ENCODE measurements at places on chromosomes 7 and 10.

DNA sequence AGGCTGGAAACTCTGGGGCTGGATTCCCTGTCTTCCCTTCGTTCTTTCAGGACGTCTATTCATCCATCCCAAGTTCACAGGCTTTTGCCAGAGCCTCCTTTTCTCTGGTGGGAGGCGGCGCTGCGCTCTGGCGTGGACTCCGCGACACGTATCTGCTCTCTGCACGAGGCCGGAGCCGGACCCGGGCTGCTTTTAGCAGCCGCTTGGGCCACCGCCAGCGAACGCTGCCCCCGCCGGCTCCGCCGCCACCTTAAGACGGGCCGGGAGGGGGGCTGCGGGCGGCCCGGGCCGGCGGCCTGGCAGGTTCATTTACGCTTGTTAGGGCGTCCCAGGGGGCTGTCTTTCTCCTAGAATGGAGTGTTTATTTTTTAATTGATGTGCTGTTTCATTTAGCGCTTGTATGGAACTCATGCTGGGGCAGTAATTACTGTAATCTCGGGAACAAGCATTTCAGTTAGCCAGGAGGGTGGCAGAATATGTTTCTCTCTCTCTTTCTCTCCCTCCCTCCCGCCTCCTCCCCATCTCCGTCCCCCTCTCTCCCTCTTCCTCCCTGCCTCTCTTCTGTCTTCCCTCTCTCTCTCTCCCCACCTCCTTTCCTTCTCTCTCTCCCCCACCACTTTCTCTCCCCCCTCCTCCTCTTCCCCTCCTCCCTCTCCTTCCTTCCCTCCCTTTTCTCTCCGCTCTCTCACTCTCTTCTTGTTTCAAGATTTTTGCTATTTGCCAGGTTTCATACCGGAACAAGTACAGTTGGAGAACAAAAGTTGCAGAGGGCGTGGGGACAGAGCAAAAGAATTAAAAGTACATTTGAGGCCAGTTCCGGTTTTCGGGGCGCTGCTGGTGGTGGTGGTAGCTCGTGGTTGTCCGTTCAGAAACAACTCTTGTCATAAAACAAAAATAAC lies 1.3 kb upstream of the FZD8 start:
- peak; percentile 72 for DNase-seq

DNA sequence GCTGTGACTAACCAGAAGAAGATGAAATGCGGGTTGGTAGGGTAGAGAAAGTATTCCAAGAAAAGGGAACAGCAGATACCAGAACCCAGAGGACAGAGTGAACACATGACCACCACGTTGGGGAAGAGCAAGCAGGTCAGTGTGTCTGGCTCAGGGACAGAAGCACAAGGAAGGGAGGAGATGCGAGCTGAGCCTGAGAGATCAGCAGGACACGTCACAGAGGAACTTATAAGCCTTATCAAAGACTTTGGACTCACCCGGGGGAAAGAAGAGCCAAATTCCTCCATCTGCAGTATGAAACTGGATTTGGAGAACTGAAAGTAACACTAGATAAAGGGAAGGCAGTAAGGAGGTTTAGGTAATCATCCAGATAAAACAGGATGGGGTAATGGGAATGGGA lies 232.1 kb upstream of the NPVF start:
- DNase-seq, result no peak

GRCh38 chr7:145082366-145083161 lies 246.7 kb upstream of the TPK1 start:
- DNase-seq, result no peak

DNA sequence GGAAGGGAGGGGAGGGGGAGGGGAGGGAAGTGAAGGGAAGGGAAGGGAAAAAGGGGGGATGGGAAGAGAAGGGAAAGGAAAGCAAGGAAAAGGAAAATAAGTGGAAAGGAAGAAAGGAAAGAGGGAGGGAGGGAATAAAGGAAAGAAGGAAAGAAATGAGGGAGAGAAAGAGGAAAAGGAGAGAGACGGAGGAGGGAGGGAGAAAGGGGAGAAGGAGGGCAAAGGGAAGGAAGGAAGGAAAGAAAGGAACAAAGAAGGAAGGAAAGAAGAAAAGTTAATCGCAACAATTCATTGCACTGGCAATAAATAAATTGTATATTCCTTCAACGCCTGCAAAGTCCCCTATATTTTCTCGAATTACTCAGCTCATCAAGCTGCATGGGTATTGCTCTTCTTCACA lies 2.6 kb upstream of the VWC2 start:
- DNase-seq, result no peak

DNA sequence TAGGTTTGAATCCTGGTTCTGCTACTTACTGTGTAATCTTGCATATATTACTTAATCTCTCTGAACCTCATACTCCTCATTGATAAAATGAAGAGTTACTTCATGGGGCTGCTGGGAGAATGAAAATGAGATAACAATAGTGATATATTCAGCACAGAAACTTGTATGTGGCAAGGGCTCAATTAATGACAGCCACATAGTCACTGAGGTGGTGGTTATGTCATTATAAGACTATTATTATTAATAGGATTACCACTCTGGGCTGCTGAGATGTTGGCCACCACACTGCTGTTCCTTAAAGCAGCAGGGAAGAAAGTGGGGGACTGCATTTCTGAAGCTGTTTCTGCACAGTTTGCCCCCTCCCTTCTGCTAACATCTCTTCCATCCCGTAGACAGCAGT lies 100.4 kb upstream of the PDLIM1 start:
- no peak for DNase-seq

DNA sequence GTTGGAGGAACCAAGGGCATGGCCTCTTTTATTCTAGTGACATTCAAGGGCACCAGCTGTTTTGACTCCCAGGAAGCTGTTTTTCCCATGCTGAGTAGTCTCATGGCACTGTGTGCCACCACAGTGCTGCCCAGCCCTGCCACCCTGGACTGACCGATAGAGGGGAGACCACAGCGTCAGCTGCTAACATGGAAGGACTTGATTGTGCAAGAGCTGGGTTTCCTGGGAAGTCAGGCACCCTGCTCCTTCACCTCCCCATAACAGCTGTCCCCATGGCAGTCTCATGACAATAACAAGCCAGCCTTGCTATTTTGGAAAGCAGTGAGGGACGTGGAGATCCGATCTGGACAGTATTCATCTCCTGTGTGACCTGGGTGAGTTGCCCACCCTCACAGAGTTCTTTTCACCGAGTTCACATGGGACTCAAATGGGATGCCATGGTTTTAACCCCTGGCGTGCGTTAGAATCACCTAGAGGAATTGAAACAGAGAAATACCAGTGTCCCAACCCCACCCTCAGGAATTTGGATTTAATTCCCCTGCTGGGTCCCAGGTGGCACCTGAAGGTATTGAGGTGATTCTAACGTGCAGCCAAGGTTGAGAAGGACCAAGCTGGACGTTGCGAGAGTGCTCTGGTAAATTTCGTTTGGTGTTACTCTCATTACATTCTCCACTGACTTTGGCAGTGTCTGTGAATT lies 174.8 kb downstream of the CELF2 start:
- DNase-seq, result no peak

DNA sequence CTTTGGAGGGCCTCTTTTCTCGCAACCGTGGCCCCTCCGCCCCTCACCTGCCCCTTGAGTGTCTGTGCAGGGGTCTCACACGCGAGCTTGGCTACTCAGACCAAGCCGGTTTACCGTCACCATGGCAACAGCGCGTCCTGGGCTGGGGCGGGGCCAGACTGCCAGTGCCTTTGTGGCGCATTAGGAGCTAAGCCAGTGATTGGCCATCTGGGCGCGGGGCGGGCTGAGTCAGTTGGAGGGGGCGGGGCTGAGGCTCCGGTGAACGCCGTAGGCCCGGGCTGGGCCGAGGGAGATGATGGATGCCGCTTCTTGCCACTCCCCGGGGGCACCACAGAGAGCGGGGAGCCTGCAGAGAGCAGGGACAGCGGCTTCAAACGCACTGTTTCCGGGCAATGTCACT lies 48.7 kb upstream of the FXYD4 start:
- DNase-seq, result peak; percentile 77

GRCh38 chr10:71207578-71207977 lies 4.8 kb upstream of the UNC5B start:
- DNase-seq, result no peak

DNA sequence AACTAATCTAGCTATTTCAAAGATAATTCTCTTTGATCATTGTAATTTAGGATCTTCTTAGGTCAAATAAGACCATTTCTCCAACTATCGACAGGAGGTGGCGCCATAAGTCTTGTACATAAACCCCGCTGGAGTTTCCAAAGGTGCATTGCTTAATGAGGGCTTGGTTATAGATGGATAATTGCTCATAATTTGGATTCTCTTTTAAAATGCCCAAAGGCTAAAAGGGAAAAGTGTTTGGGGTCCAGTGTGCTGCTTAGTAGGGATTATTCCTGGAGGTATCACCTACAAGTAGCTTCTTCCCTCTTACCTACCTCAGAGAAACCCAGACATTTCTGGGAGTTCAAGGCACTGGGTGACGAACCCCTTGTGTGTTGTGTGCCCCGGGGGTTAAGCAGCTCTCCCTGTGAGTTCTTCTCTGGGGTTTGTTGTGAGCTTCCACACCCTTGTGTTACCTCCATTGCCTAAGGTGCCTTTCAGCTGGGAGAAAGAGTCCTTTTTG lies 75.2 kb downstream of the PAXIP1 start:
- DNase-seq, result peak; percentile 58

- DNase-seq, result peak; percentile 9
Measured at GRCh38 chr7:26681819-26682418, 182.5 kb downstream of the SKAP2 start.

DNA sequence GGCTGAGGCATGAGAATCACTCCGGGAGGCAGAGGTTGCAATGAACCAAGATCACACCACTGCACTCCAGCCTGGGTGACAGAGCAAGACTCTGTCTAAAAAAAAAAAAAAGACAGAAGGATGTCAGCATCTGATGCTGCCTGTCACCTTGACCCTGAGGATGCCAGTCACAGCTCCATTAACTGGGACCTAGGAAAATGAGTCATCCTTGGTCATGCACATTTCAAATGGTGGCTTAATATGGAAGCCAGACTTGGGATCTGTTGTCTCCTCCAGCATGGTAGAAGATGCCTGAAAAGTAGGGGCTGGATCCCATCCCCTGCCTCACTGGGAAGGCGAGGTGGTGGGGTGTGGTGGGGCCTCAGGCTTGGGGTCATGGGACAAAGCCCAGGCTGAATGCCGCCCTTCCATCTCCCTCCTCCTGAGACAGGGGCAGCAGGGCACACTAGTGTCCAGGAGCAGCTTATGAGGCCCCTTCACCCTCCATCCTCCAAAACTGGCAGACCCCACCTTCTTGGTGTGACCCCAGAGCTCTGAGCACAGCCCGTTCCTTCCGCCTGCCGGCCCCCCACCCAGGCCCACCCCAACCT lies 1.3 kb downstream of the NOS3 start:
- no peak for DNase-seq

DNA sequence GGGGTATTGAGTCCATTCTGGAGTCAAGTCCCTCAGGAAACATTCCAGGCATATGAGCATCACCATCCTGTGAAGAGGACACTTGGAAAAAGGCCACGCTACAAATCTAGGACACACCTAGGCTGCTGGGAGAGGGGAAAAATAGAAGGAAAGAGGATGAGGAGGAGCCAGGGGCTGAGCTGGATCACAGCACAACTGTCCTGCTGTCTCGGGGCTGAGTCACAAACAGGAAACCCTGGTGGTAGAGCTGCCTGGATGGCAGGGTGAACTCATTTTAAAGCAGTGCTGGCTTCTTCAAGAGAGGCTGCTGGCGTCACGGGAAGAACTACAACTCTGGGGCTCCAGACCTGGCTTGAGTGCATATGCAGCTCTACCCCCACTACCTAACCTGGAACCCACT lies 151.5 kb downstream of the RNF216 start:
- peak; percentile 61 for DNase-seq

DNA sequence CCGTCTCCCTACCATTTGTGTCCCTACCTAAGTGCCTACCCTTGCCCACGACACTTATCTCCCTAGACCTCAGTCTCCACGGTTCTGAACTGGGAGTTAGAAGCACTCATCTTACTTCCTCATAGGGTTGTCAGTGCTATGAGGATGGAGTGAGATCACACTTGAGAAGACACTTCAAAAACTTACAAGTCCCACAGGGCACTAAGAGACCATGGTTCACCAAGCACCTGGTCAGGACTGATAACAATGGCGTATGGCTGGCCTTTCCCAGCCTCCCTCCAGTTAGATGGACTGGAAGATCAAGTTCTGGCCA lies 43.2 kb downstream of the KCNMA1 start:
- no peak for DNase-seq

- DNase-seq, result no peak
Measured at GRCh38 chr10:63058236-63058635, 74.9 kb upstream of the NRBF2 start.

- no peak for DNase-seq
Measured at GRCh38 chr10:58275261-58275660, 6.3 kb downstream of the CISD1 start.

DNA sequence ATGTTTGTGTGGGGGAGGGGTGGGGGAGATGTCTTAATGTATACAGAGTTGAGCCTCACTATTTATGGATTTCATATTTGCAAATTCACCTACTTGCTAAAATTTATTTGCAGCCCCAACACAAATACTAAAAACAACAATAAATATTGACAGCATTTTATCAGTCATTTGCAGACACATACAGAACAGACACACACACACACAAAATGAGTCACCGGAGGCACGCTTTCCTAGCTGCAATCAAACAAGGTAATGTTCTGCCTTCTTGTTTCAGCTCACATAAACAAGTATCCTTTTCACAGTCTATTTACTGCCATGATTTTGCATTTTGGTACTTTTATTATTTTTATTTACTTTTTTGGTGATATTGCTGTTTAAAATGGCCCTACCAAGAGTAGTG lies 88.5 kb downstream of the IPMK start:
- DNase-seq, result no peak

DNA sequence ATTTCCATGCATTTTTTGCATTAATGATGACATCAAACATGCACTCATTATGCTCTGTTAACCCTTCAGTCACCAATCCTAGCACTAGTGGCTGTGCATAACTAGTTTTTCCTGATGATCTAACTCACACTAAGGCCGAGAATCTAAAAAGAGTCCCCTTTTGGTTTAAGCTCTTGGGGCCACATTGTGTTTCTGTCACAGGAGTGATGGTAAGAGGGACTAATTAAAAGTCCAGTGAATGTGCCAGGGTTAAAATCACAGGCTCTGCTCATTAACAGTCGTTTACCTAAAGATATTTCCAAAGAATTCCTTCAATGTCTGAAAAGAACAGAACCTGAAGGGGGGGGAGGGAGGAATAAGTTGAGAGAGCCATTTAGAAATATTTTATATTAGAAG lies 359.0 kb upstream of the ANKRD30A start:
- no peak for DNase-seq

DNA sequence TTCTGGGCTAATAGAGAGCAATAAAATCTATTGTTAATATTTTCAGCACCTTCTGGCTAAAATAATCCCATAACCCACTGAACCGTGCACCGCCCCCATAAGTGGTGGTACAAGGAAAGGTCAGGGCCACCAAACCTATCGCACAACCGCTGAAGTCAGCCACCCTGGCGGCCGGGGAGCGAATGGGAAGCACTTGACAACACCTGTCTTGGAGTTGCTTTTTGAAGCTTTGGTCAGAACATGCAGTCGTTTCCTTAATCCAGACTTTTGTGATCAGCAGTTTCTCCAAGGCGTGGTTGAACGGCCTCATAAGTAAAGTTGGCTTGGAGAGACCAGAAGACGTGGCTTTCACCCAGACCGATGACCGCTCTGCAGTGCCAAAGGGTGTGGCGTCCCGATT lies 97.4 kb downstream of the DNAJB6 start:
- no peak for DNase-seq

- no peak for DNase-seq
Measured at GRCh38 chr10:12699781-12700556, 301.5 kb downstream of the CCDC3 start.

- no peak for DNase-seq
Measured at GRCh38 chr7:11141541-11141940, 167.9 kb downstream of the PHF14 start.

All from AG08396 (cell line).